ENCODE measurements at places on chromosomes 6 and 20.

GRCh38 chr6:16196260-16196983 lies 42.0 kb upstream of the GMPR start:
- DNase-seq = no peak

- DNase-seq = no peak
Observed at GRCh38 chr6:162467679-162468078, 259.9 kb downstream of the PRKN start.

- no peak for DNase-seq
Observed at GRCh38 chr6:20379231-20379630, 22.4 kb upstream of the E2F3 start.

GRCh38 chr6:113184291-113184690 lies 672.9 kb upstream of the MARCKS start:
- no peak for DNase-seq

GRCh38 chr20:11845340-11845739 lies 72.4 kb upstream of the BTBD3 start:
- DNase-seq = no peak

GRCh38 chr20:11437611-11438380 lies 479.9 kb upstream of the BTBD3 start:
- no peak for DNase-seq

DNA sequence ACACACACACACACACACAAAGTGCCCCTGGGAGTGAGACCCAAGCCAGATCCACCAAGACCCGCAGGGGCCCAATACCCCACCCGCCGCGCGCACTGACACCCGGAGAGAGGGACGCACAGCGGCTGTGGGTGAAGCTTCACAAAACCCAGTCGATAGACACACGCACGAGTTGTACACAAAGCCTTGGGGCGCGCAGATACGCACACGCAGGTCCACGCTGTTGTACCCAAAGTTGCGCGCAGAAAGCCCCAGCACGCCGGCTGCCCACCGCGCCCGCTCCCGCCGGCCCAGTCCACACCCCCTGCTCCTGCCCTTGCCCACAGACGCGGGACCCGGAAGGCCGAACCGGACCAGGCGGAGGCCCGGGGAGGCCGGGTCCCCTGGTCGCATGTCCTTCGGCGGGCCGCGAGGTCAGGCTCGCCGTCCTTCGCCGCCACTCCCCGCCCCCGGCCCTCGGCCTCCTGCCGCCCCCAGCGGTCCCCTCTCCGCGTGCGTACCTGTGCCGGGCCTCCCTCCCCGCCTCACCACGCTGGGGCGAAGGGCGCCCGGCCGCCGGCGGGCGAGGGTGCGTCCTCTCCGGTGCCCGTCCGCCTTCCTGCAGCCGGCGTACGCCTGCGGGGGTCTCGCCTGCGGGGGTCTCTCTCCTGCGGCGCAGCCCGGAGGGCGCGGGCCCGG lies at the start of gene TMEM74B:
TMEM74B (minus strand) TSS at position 344 of the 678 bp plus-strand sequence. CDS start 1,180 bp downstream, outside the sequence.
- DNase-seq = no peak

- DNase-seq = no peak
Observed at GRCh38 chr6:34108176-34108575, 37.7 kb downstream of the GRM4 start.

Data from T1000 (cell line).